Hematopoietic multipotent progenitor cell treated with erythropoietin and hydrocortisone succinate and interleukin-3 and kit ligand, for 17 days (in vitro differentiated cells): ENCODE measurements at places on chromosomes 7 and 10.

GRCh38 chr7:106736508-106737201 lies 75.7 kb upstream of the CCDC71L start:
- DNase-seq, result peak; percentile 55

GRCh38 chr10:131803860-131804425 lies 96.9 kb upstream of the PPP2R2D start:
- no peak for DNase-seq

- no peak for DNase-seq
Observed at GRCh38 chr7:96250776-96251361, 71.0 kb downstream of the SLC25A13 start.

DNA sequence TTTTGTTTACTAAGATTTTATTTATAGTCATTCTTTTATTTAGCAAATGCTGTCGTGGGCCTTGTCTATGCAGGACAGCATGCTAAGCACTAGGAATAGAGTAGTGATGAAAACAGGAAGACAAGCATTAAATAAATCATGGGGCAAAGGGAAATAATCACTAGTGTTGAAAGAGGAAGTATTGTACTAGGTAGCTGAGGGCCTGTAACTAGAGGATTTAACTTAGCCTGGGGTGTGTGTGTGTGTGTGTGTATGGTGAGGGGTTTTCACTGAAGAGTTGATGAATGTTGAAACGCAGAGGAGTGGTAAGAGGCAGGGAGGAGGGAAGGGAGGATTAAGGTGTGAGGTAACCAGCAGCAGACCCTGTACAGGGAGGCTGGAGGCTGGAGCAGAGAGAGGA lies 446.4 kb downstream of the SDK1 start:
- DNase-seq, result no peak

GRCh38 chr10:62348029-62348428 lies 26.1 kb upstream of the ZNF365 start:
- no peak for DNase-seq

DNA sequence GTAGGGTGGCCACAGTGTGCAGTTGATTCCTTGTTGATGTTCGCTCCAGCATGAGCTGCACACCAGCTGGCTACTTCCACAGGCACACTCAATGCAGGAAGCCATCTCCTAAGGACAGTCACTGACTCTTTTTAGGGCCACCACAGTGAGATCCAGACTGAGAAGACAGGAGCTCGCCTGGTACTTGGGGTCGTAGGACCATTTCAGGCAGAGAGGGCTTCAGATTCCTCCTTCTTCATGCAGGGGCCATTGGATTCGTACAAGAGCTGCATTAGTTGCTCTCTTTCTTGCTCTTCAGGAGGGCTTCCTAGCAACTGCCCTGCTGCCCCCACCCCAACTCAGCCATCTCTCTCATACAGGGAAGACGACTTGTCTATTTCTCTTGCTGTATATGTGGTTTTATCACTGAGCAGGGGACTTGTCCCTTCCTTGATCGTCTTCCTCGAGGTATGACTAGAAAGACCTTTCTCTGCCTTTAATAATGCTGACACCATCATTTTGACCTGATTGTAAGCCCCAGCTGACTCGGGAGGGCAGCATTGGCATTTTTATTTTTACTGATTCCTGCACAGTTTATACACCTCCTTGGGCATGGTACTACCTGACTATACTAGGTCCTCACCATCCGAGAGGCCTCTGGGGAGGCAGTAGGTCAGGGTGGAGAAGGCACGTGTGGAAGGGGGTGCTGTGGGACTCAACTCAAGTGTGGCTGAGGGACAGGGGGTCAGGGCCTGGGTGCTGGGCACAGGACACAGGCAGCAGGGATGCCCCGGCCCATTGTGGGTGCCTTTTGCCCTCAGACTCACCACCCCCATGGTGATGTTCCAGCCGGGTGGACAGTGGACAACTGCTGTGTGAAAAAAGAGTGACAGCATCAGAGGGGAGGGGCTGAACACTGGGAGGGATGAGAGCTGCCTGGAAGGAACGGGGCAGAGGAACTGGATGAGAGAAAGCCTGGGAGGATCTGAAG lies 136.7 kb upstream of the ZNF746 start:
- DNase-seq, result no peak

DNA sequence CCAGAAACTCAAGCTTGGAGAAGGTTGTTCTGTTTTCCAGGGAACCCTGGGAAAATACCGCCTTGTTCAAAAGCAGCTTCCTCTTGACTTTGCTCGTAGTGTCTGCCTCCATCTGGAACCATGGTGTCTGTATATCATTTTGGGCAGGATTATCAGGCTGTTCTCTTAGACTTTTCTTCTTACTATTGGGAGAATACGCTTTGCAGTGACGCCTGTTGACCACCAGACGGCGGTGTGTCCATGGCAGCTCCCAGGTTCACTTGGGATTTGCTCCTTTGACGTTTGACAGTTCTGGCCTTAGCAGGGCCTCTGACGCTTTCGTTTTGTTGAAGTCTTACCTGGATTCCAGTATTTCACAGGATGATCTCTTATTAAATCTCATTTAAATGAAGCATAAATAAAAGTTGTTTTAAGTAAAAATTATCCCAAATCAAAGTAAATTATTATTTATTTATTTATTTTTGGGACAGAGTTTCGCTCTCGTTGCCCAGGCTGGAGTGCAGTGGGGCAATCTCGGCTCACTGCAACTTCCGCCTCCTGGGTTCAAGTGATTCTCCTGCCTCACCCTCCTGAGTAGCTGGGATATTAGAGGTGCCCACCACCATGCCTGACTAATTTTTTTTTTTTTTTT lies 41.8 kb upstream of the GJD4 start:
- peak; percentile 65 for DNase-seq

DNA sequence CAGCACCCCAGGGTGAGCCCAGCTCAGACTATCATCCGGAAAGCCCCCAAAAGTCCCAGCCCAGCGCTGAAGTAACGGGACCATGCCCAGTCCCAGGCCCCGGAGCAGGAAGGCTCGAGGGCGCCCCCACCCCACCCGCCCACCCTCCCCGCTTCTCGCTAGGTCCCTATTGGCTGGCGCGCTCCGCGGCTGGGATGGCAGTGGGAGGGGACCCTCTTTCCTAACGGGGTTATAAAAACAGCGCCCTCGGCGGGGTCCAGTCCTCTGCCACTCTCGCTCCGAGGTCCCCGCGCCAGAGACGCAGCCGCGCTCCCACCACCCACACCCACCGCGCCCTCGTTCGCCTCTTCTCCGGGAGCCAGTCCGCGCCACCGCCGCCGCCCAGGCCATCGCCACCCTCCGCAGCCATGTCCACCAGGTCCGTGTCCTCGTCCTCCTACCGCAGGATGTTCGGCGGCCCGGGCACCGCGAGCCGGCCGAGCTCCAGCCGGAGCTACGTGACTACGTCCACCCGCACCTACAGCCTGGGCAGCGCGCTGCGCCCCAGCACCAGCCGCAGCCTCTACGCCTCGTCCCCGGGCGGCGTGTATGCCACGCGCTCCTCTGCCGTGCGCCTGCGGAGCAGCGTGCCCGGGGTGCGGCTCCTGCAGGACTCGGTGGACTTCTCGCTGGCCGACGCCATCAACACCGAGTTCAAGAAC lies 1.1 kb downstream of the VIM start:
- DNase-seq, result no peak

DNA sequence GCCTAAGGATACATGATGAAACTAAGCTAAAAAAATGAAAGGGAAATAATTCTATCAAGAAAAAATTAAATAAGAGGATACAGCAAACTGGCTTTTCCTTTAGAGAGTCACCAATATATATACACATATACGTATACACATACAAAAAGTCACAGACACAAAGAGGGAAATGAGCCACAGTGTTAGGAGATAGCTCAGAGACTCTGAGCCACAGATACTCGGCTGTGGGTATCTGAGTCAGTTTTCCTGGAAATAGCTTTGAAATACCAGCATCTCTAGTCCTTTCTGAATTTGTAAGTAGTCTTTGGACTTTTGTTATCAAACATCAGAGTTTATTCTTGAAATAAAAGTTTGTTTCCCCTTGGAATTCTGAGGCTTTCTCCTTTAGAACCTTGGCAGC lies 111.8 kb downstream of the TBXAS1 start:
- no peak for DNase-seq

DNA sequence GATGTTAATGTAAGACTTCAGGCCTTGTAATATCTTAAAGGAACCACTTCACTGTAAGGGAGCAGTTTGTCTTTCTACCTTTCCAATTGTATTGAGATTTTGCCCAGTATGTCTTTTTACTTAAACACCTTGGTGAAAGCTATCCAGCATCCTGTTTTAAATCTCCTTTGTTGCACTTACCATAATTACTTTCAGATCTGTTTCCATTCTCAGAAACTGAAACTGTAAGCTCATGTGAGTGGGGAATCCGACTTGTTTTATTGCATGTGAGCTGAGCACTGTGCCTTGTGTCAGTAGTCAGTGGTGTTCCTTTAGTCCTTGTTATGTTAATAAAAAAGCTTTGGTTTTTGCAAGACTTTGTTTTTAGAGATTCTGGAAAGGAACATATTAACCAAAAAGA lies 42.2 kb downstream of the BMPR1A start:
- no peak for DNase-seq

GRCh38 chr7:1920266-1920681 lies 250.2 kb downstream of the ELFN1 start:
- no peak for DNase-seq

DNA sequence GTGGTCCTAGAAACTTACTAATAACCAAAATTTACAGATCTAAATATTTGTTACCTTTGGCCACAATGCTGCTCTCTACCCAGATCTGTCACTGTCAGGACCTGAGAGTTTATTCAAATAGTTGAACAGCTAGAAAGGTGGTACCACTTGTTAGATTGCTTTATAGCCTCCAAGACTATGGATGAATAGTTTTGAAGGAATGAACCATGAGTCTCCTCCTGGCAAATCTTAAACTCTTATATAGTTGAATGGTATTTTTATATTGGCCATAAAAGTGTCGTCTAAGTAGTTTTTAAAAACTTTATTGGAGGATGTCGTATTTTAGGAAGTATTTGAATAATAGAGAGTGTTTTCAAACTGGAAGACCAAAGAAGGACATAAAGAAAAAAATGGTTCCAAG lies 178.7 kb downstream of the AHR start:
- no peak for DNase-seq

- DNase-seq, result no peak
Observed at GRCh38 chr10:70890917-70891431, 2.6 kb upstream of the PCBD1 start.

DNA sequence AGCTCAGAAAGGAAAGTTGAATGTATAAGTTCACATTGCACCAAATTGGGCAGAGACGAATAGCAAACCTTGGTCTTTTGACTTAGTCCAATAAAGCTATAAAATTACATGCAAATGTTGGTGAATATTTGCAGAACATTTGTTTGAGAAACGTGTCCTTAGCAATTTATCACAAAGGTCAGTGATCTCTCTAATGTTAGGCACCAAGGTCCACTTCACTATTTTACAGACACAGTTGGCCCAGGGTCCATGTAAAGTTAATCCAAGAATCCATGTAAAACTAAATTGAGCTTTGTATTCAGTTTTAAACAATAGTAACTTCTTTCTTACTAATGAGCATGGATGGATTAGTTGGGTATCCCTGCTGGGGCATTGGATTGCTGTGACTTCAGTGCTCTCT lies 617.7 kb downstream of the NRG3 start:
- DNase-seq, result no peak

GRCh38 chr7:30164567-30164966 lies 29.8 kb downstream of the MTURN start:
- DNase-seq, result peak; percentile 61

- DNase-seq, result no peak
Observed at GRCh38 chr7:124452186-124452585, 313.4 kb downstream of the GPR37 start.

DNA sequence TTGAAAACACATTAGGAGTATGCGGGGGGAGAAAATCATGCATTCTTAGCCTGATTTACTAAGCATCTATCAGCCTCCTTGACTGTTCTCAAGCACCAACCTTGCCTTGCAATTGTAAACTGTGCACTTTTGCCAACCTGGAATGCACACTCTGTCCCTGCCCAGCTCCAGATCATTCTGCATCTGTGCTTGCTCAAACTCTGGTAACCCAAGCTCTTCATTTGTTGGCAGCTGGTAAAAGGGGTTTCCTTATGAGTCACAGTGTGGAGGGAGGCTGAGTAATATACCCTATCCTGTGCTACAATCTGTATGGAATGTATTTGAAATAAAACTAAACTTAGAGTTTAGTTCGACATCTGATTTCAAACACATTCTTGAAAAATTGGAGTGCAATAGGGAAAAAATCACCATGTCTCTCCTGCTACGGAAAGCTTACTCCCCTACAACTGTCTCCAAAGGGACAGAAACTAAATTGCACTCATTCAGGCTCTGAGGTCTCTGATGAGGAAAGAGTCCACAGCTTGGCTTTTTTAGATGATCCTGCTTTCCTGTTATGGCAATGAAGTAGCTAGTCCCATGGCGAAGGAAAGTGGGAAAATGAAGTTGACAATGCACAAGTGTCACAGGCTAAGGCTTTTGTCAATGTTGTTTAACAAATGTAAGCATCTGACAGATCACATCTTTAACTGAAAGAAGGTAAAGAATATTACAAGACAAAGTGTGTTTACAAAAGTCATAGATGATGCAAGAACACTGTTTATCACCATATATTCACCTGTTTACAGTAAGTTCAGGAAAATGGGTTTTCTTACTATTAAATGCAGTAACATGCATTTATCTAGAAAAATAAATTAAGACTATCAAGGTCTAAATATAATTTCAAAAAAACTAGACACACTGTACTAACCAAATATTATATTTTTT lies 61.9 kb downstream of the TES start:
- no peak for DNase-seq

DNA sequence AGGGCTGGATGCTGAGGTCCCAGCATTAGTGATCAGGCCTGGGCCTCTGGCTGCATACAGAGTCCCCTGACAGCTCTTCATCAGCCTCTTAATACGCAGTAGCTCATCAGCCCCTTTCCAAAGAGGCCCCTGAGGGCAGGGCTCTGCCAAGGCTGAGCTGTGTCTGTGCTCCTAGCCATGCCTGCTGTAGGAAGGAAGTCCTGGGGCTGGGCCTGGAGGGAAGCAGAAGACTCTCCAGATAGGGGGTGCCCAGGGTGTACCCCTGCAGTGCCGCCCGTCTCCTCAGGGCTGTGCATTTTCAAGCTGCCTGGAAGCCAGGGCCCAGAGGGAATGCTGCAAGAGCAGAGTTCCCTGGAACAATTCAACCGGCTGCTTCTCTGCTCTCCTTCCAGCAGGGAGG lies 7.3 kb upstream of the RET start:
- no peak for DNase-seq
